Purkinje cell (primary cell): ENCODE measurements at places on chromosomes 3 and 15. TPM values are rescaled to one million over a fixed set of nuclear protein-coding genes. Genes with fewer than 3 reads are reported as not detected.

The SYNPR gene
- polyA plus RNA-seq: 8.6 and 36.9 TPM in 2 replicates

The SLC27A2 gene
- polyA plus RNA-seq: not detected in 2 replicates

The FBLN2 gene
- 1.2 and 2.0 TPM in 2 replicates for polyA plus RNA-seq

The CILP gene
- not detected in 2 replicates for polyA plus RNA-seq

The CYP1A1 gene
- polyA plus RNA-seq: not detected in 2 replicates

The ITIH3 gene
- not detected in 2 replicates for polyA plus RNA-seq

The SEMA5B gene
- 0.42 and 2.9 TPM in 2 replicates for polyA plus RNA-seq

The MLF1 gene
- polyA plus RNA-seq: 70.6 and 86.1 TPM in 2 replicates

The RGMA gene
- 0.31 and 0.32 TPM in 2 replicates for polyA plus RNA-seq

The ADGRG7 gene
- not detected in 2 replicates for polyA plus RNA-seq

The ZPLD1 gene
- polyA plus RNA-seq: not detected in 2 replicates

The PARP15 gene
- 2.2 and 2.7 TPM in 2 replicates for polyA plus RNA-seq

The SLC24A5 gene
- polyA plus RNA-seq: 0.47 TPM in 1 of 2 replicates, not detected in the other

The COL7A1 gene
- polyA plus RNA-seq: 2.1 and 3.4 TPM in 2 replicates

The PRKAR2A gene
- 0.83 and 3.3 TPM in 2 replicates for polyA plus RNA-seq

The DIPK2A gene
- polyA plus RNA-seq: 439 and 483 TPM in 2 replicates

The KCNMB3 gene
- 17.1 and 24.6 TPM in 2 replicates for polyA plus RNA-seq

The GPR149 gene
- not detected in 2 replicates for polyA plus RNA-seq

The TLR9 gene
- polyA plus RNA-seq: not detected in 2 replicates
